Suprapubic skin (tissue), 4 donors: ENCODE measurements at places on chromosomes 7 and 10.

DNA sequence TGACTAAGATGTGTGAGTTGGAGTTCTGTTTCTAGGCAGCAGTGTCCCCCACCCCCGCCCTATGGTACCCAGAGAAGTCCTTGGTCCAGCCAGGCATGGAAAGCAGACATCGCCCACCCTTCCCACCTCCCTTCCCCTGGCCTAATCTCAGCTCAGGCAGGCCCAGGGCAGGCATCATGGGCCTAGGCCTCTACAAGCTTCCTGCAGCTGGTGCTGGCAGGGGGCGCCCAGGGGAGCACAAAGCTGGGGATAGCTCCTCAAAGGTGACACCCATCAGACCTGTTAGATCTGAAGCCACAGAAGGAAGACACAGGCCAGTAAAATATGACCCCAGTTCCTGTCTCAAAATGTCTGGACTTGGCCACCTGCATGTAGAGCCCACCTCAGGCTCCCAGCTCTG lies 18.9 kb upstream of the UNC5B start:
- peaks cover 3% of the 10 kb centered on the region for H3K27me3 ChIP-seq
- no peak overlapping the region for H3K4me3 ChIP-seq
- no peak overlapping the region for H3K27ac ChIP-seq

- H3K36me3 ChIP-seq, result no peaks in the 10 kb centered on the region
- H3K4me3 ChIP-seq, result no peak overlapping the region
- DNase-seq, result no peak
- H3K27ac ChIP-seq, result no peak overlapping the region
Measured at GRCh38 chr7:137798073-137798763, 48.6 kb downstream of the DGKI start.

DNA sequence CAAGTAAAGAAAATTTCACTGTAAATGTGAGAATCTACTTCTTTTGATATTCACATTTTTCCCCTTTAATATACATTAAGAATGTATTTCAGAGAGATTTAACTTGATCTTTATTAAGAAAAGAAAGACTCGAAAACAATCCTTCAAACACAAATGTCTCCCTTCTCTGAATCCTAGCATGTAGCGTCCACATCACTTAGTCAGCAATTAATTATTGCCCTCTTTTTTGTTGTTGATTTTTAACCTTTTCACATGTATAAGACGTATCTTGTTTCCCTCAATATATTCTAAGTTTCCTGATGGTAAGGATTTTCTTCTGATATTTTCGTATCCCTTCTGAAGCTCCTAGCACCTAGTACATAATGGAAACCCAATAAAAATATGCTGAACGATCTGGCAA lies 6.6 kb downstream of the PDE1C start:
- no peak overlapping the region for H3K27ac ChIP-seq
- H3K36me3 ChIP-seq, result no peaks in the 10 kb centered on the region
- H3K4me3 ChIP-seq, result no peak overlapping the region
- no peak for DNase-seq
- H3K27me3 ChIP-seq, result peaks cover 14% of the 10 kb centered on the region

GRCh38 chr7:78039790-78040776 lies 241.5 kb downstream of the PHTF2 start:
- no peaks in the 10 kb centered on the region for H3K27me3 ChIP-seq
- no peak for DNase-seq
- H3K27ac ChIP-seq, result no peak overlapping the region
- no peaks in the 10 kb centered on the region for H3K36me3 ChIP-seq
- H3K4me3 ChIP-seq, result no peak overlapping the region

- H3K27ac ChIP-seq, result no peak overlapping the region
- DNase-seq, result no peak
- H3K4me1 ChIP-seq, result peaks cover 6% of the 10 kb centered on the region
Measured at GRCh38 chr10:121293110-121293509, 305.1 kb downstream of the FGFR2 start.

DNA sequence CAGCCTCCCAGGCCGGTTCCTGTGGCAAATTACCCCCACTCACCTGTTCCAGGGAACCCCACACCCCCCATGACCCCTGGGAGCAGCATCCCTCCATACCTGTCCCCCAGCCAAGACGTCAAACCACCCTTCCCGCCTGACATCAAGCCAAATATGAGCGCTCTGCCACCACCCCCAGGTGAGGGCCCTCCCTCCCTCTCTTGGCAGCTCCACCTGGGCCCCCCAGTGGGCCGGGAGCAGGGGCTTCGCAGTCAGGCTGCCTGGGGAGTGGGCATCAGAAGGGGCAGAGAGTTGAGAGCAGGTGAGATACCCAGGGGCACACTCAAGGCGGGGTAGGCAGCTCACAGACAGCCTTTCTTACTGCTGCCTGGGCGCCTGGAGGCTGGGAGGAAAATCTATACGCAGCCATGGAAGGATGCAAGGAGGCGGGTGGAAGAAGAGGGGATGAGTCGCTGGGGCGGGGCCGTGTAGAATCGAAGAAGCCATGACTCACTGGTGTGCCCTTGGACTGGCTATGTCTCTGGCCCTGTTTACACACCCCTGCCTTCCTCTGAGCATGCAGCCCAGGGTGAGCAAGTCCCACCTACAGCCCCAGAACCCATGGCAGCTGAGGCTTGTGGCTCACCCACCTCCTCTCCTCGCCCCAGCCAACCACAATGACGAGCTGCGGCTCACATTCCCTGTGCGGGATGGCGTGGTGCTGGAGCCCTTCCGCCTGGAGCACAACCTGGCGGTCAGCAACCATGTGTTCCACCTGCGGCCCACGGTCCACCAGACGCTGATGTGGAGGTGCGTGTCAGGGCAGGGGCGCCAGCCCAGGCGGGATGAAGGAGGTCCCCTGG lies 48.6 kb upstream of the PPIF start:
- no peak overlapping the region for H3K4me3 ChIP-seq
- DNase-seq, result no peak
- H3K27me3 ChIP-seq, result no peaks in the 10 kb centered on the region

- no peak overlapping the region for H3K27ac ChIP-seq
- H3K36me3 ChIP-seq, result no peaks in the 10 kb centered on the region
- H3K4me3 ChIP-seq, result no peak overlapping the region
- no peaks in the 10 kb centered on the region for H3K27me3 ChIP-seq
- peaks cover 8% of the 10 kb centered on the region for H3K4me1 ChIP-seq
- no peak for DNase-seq
Measured at GRCh38 chr10:112728997-112729396, 221.1 kb upstream of the TCF7L2 start.

DNA sequence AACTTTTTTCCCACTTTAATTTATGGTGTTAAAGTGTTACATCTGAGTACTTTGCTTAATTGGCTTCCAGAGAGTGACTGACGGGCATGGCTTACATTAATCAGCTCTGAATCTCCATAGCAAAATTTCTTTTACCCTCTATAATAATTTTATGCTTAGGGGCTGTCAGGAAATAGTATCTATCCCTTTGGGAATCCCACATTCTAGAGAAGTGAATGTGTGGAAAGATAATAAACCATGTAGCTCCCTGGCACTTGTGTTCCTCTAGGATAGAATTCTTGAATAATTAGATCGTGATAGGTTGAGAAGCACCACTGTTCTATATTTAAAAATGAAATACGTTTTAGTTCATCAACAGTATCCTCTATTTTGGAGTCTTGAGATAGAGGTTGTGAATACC lies 89.6 kb downstream of the DNAJB9 start:
- no peak overlapping the region for H3K4me3 ChIP-seq
- H3K27ac ChIP-seq, result no peak overlapping the region
- H3K27me3 ChIP-seq, result no peaks in the 10 kb centered on the region
- no peak for DNase-seq

DNA sequence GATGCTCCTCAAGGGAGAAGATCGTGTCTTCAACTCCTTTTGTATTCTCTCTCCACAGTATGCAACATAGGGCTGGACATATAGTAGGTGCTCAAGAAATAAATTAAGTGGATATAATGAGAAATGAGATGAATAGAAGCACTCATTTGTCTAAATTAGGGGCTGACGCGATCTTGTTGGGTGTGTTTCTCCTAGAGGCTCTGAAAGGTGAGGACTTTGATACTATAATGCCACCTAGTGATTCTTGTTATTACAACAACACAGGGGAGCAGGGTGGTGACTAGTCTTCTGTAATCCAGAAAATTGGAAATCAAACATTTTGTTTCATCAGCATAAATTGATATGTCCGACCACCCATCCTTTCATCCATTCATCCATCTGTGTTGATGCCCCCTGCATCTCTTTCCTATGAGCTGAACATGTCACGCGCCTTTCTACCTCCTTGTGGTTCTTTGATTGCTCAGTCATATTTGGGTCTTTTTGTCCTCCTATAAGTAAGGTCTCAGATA lies 3.5 kb upstream of the CFAP58 start:
- H3K4me1 ChIP-seq, result peaks cover 38% of the 10 kb centered on the region
- no peak for DNase-seq
- H3K4me3 ChIP-seq, result no peak overlapping the region
- peak overlapping the region; percentile 80 for H3K27ac ChIP-seq
- H3K36me3 ChIP-seq, result no peaks in the 10 kb centered on the region
- no peaks in the 10 kb centered on the region for H3K27me3 ChIP-seq

DNA sequence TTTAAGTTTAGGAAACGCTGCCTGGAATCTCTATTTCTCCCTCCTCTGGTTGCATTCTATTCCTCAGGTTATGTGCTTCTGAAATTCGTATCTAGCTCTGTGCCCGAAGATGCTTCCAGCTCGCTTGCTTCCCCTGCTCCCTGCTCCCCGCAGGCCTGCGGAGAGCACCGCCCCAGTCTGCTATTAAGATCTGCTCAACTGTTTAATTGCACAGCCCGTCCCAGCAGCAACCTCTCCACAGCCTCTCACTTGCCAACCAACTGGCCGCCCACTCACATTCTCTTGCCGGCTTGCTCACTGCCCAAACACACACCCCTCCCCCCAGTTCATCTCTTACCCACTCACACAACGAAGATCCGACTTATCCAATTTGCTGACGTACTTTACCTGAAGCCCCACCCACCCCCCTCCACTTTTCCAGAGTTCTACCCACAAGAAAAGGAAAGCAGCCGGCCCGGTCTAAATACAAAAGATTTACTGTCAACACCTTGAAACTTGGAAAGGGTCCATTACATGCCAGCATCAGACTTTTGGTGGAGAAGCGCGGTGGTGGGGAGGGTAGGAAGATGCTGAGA lies 167.3 kb upstream of the KLF14 start:
- H3K36me3 ChIP-seq, result peaks cover 6% of the 10 kb centered on the region
- no peaks in the 10 kb centered on the region for H3K27me3 ChIP-seq
- peaks cover 96% of the 10 kb centered on the region for H3K4me1 ChIP-seq
- no peak for DNase-seq
- peak overlapping the region; percentile 59 for H3K27ac ChIP-seq
- no peak overlapping the region for H3K4me3 ChIP-seq

DNA sequence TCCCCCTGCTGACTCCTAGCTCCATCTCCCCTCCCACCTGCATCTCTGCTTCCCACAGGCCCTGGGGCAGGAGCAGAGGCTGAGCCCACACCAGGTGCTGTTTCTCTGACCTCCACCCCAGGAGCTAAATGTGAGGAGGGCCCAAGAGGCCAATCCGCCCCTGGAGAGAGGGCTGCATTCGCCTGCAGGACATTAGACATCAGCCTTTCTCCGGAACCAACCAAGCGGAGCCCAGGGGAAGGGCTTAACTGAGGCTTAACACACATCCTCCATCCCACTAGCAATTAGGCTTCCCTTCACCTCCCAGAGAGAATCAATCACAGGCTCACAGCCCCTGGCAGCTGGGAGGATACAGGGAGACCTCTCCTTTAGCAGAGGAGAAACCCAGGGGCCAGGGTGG lies 50.5 kb downstream of the SH3PXD2A start:
- no peak for DNase-seq
- peaks cover 50% of the 10 kb centered on the region for H3K4me1 ChIP-seq
- no peak overlapping the region for H3K4me3 ChIP-seq
- no peaks in the 10 kb centered on the region for H3K27me3 ChIP-seq
- no peak overlapping the region for H3K27ac ChIP-seq

- H3K27ac ChIP-seq, result no peak overlapping the region
- no peak overlapping the region for H3K4me3 ChIP-seq
- no peaks in the 10 kb centered on the region for H3K4me1 ChIP-seq
- H3K36me3 ChIP-seq, result no peaks in the 10 kb centered on the region
Measured at GRCh38 chr7:18655912-18656311, 160.4 kb downstream of the HDAC9 start.

DNA sequence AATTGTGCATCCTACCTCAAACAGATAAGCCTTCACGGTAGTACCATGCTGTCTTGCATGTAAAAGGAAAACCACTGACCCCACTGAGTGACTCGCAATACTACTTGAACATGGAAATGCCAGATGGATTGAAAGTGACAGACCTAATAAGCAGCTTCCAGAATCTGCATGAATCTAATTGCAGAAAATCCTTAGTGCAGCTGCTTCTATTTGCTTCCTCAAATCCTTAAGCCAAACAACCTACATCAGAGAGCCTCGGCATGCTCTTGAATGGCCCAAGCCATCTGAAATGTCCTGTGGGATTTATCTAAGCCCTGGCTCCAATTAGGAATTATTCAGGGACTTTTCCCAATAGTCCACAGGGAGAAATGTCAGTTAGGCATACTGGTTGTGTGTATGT lies 509.5 kb upstream of the CELF2 start:
- H3K4me3 ChIP-seq, result no peak overlapping the region
- H3K4me1 ChIP-seq, result no peaks in the 10 kb centered on the region
- no peak overlapping the region for H3K27ac ChIP-seq
- H3K36me3 ChIP-seq, result no peaks in the 10 kb centered on the region

- no peak overlapping the region for H3K27ac ChIP-seq
- H3K4me1 ChIP-seq, result peaks cover 42% of the 10 kb centered on the region
- H3K36me3 ChIP-seq, result no peaks in the 10 kb centered on the region
- H3K27me3 ChIP-seq, result peaks cover 100% of the 10 kb centered on the region
- DNase-seq, result peak; percentile 64
Measured at GRCh38 chr10:100827819-100828737, 82.7 kb downstream of the PAX2 start.

- H3K36me3 ChIP-seq, result no peaks in the 10 kb centered on the region
- peaks cover 24% of the 10 kb centered on the region for H3K4me1 ChIP-seq
- DNase-seq, result no peak
- peak overlapping the region; percentile 67 for H3K27ac ChIP-seq
Measured at GRCh38 chr7:30224511-30225062, 59.8 kb upstream of the ZNRF2 start.

DNA sequence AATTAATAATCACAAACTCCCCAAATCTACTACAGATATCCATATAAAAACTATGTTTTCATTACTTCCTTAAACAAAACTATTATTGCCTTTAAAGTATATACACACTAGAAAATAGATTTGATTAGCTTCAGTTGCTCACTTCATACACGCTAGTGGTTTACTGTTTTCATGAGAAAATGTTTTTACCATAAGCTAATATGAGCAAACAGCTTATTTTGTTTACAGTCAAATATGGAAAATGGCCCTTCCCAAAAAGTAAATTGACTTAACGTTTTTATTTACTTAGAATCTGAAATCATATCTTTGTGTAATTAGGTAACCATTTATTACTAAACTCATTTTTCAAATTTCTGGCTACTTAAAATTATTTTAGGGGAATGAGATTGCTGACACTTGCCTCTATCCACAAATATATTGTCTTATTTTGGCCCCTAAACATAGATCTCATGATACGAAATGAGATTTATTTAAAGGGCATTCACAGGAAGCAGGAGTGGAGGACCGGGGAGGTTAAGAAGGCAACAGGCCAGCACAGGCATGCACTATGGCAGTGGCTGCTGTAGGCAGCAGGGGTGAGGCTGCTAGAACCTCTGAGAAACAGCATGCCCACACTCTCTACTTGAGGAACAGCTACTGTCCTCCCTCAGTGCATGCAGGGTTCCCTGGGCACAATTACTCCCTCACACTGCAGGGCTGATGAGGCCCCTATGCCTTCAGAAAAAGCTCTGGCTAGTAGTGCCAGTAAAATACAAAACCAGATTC lies 29.6 kb upstream of the SOSTDC1 start:
- no peaks in the 10 kb centered on the region for H3K4me1 ChIP-seq
- H3K4me3 ChIP-seq, result no peak overlapping the region
- H3K27ac ChIP-seq, result no peak overlapping the region
- no peaks in the 10 kb centered on the region for H3K36me3 ChIP-seq
